ENCODE measurements at places on chromosomes 11 and 22. TPM values are rescaled to one million over a fixed set of nuclear protein-coding genes. Genes with fewer than 3 reads are reported as not detected.
A peak's percentile ranks its signal among the peaks of the same experiment; 100 is the strongest.

DNA sequence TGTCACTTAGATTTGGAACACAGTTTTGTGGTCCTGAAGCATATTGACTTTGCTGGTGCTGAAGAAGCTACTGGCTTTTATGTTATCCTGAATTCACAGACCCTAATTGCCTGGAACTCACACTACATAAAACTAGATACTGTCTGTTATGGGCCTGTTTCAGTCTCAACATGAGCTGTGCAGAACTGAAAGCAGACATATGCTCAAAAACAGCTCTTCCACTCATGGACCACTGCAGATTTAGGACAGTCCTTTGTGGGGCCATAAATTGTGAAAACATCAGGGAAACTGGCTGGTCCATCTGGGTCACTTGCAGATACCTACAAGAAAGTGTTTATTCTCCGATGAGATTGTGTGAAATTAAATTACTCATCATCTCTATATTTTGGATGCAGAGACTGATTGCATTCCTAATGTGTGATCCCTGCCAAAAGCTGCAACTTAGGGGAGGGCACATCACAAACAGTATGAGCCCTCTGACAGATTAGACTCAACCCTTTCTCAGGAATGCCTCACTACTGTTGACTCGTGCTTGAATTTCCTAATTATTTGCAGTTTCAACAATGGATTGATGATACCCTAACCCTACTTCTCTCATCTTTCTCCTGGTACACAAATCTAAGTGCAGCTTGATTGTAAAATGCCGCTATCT, 10.2 kb upstream of the CLNS1A start:
- DNase-seq, result no peak

DNA sequence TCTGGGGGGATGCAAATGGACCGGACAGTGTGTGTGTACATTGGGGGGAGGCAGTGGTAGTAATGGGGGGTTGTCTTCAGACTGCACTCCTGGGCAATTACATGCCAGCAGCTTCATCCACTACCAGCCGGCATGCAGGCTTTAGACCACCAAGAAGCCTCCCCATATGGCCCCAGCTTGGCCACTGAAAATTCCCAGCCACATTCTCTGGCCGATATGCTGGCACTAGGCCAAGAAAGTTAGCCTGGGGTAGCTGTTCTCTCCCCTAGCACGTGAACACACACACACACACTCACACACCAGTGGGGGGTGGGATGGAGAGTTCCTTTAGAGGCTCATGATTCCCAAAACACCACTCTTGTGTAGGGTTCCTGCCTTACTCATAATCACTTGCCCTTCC, 3.6 kb upstream of the ROBO3 start:
- DNase-seq, result no peak

Gene NFAM1
- total RNA-seq, result 6.6 TPM

DNA sequence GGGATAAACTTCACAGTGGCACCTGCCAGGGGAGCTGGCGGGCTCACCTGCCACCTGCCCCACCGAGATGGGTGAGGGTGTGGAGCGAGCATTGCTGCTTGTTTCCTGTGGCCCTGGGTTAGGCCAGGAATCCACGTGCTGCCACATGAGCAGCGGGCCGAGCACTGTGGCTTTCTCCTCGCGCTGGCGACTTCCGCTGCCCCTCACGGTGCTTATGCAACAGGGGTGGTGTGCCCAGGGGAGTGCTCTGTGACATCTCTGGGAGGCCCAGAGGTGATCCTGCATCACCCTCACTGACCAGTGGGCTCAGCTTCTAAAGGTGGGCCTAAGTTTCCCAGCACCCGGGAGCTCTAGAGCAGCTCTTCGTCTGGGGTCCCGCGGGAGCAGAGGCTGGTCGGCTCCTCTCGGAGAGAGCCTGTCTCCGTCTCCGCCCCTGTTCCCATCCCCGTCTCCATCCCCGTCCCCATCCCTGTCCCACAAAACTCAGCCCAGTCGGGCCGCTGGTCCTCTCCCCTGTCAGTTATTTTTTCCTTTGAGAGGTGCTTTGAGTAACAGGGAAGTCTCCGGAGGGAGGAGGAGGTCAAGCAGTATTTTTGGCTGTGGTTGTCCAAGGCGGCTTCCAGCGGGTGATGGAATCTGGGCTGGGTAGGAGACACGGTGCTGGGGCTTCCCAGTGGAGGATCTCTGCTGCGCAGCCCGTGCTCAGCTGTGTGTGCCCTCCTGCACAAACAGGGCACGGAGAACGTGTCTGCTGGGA, 42.5 kb downstream of the AP2A2 start:
- DNase-seq, result no peak

Gene ZNF280A
- total RNA-seq, result not detected

DNA sequence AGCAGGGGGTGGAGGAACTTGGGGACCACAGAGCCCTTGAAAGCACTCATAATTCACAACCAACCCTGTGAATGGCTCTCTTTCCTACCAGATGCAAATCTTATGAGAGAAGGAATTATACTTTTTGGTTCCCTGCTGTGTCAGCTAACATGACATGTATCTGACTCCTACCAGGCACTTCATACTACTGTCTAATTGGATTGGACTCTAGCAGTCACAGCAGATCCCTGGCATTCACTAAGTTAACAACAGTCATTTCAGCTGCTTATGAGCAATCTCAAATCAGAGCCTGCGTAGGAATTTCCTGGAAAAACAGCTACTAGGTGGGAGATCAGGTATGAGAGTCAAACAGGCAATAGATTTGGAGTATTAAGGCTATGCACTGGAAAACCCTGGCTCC, 11.1 kb upstream of the ENDOD1 start:
- no peak for DNase-seq

GRCh38 chr11:118708296-118708695, 28.8 kb upstream of the TREH start:
- DNase-seq, result no peak

Gene SLC22A12
- not detected for total RNA-seq

Gene SMCO4
- total RNA-seq, result 12.3 TPM

DNA sequence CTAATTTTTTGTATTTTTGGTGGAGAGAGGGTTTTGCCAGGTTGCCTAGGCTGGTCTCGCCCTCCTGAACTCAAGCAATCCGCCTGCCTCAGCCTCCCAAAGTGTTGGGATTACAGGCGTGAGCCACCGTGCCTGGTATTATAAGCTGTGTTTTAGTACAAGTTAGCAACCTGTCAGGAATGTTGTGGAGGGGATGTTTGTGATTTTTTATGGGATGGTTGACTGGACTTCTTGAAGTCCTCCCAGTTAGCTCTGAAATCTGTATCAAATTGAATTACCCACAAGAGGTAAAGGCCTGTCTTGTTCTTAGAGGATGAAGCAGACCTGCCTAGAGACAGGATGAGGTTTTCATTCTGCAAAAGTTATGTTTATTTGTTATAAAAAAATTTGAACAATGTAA, 34.1 kb upstream of the IL18BP start:
- no peak for DNase-seq

DNA sequence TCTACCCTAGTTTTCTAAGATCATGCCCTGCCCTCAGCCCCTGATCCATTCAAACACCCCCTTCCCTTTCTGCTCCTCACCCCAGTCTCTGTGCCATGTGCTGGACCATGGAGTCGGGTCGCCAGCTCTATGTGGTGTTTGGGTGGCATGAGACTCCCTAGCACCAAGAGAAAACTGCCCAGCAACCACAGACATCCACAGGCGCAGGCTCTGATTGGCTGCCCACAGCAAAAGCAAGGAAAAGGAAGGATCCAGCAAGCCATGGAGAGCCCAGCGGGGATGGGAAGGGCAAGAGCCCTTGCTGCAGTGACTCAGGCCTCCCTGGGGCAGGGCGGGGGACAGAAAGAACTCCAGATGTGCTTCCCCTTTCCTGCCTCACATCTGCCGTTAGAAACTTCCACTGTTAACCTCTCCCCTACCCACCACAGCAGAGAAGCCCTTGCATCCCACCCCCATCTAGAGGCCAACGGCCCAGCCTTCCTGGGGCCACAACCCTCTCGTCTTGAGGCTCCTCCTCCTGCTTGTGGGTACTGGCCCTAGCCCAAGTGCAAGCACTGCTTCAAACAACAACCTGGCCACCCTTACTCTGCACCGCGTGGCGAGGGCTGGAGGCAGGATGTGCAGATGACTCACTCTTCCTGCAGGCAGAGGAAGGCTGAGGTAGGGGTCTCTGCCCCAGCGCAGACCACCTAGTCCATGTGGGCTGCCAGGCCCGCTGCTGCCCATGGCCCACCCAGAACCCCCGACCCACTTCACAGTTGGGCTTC, 9.7 kb upstream of the AHNAK start:
- DNase-seq, result peak; percentile 88

Gene CARNS1
- 8.4 TPM for total RNA-seq

- DNase-seq, result peak; percentile 93
Measured at GRCh38 chr22:24951942-24952836, at the start of gene KIAA1671. TSS of gene KIAA1671 (plus strand) at chr22:24952716. CDS start at chr22:25028000, 75,284 bp downstream.

- no peak for DNase-seq
Measured at GRCh38 chr11:91932151-91932821, 292.3 kb upstream of the FAT3 start.

Gene NCF4
- 30.4 TPM for total RNA-seq

- DNase-seq, result no peak
Measured at GRCh38 chr11:22371160-22371559, 33.0 kb downstream of the SLC17A6 start.

DNA sequence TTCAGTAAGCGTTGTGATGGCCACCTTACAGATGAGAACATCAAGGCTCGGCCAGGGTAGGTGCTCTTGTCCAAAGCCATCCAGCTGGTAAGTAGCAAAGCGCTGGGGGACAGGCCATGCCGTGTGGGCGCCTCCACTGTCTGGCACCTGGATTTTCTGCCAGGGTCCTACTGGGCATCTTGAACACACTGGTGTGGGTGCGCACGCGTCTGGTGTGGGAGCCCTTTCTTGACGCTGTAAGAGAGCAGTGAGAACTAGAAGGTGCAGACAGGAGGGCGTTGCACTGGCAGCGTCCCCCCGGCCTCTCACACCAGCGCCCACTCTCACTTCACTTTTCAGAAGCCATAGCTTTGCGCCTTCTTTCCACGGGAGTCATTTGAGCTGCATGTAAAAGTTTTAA, 296.6 kb downstream of the TBC1D22A start:
- DNase-seq, result peak; percentile 47

GRCh38 chr11:113705871-113706655, at the start of gene TMPRSS5:
TSS of gene TMPRSS5 (minus strand) at chr11:113706308. CDS start at chr11:113706224, 84 bp downstream.
- no peak for DNase-seq

DNA sequence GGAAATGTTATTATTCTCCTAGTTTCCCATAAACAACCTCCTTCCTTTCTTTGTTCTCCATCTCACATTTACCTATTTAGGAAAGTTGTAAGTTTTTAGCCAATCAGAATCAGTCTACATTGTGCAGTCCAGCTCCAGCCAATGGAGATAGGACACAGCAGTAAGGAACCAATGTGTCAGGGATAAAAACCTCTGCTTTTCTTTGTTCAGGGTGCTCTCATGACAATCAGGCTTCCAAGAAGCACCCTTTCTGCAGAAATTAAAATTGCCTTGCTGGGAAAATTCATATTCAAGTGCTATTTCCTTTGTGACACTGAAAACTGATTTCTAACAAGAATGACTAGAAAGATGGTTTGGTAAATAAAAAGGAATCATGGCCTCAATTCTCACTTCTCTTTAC, 14.6 kb downstream of the SCGB2A1 start:
- DNase-seq, result no peak

GRCh38 chr22:33958741-33959140, 38.5 kb upstream of the LARGE1 start:
- no peak for DNase-seq

Gene TRIM51
- not detected for total RNA-seq

Gene CNGA4
- 0.31 TPM for total RNA-seq

- no peak for DNase-seq
Measured at GRCh38 chr22:29457730-29458129, 19.3 kb downstream of the RFPL1 start.

GRCh38 chr22:50208939-50209892, 8.4 kb downstream of the SELENOO start:
- DNase-seq, result peak; percentile 57

- DNase-seq, result no peak
Measured at GRCh38 chr11:95739108-95739938, 50.3 kb downstream of the FAM76B start.

Gene PNPLA3
- total RNA-seq, result 7.8 TPM

DNA sequence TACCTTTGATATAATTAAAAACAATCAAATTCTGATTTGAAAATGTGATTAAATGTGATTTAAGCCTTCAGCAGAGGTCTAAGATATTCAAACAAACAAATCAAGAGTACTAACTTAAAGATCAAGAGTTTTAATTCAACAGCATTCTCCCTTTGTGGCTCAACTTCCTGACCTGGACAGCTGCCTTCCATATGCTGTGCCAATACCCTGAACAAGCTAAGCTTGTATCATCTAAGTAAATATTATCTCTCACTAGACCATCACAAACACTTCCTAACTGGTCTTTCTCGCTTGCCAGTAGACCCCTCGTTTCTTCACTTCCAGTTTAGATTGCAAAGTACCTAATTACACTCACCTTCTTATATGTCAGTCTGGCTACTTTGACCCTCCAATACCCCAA, 35.9 kb upstream of the P4HA3 start:
- DNase-seq, result no peak

DNA sequence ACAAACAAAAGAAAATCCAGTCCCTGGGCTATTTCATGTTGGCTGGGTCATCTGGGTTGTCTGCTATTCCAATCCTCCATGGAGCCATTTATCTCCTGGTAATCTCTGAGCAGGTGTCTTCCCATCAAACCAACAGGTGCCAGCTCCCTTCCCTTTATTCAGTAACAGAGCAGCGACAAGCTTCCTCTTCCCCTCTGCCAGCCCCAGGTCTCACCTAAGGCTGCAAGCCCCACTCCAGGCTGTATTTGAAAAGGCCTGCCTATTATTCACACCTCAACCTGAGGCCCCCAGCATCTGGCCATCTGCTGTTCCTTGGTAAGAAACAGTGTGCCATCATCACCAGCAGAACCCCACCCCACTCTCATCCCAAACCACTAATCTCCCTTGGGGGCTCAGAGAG, 436.2 kb downstream of the BUD13 start:
- no peak for DNase-seq

Gene MED17
- total RNA-seq, result 29.0 TPM

- no peak for DNase-seq
Measured at GRCh38 chr11:119026970-119027369, 3.7 kb downstream of the SLC37A4 start.

DNA sequence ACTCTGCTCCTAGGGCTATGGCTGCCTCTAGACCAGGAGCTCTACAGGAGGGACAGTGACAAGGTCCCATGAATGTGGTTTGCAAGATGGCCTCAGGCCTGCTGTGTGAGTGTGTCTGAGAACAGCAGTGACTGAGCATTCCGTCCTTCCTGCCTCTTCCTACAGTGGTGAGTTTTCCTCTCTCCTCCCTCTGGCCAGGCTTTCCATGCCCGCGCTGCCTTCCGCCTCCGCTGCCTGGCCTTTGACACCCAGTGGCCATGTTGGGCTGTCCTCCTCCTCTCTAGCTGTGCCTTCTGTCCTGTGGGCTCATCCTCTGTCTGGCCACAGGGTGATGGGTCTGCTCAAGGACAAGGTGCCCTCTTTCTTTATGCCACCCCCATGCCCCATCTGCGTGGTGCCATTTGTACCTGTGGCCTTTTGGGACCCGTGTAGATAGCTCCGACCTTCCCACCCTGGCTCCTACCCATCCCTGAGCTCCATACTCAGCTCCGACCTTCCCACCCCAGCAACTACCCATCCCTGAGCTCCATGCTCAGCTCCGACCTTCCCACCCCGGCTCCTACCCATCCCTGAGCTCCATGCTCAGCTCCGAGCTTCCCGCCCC, 970.4 kb downstream of the BRD1 start:
- DNase-seq, result no peak

GRCh38 chr22:37316875-37317371, 34.6 kb downstream of the CYTH4 start:
- peak; percentile 86 for DNase-seq

- DNase-seq, result no peak
Measured at GRCh38 chr11:20113149-20113438, 47.2 kb downstream of the DBX1 start.

GRCh38 chr11:2887515-2888195, 2.1 kb upstream of the CDKN1C start:
- DNase-seq, result no peak

GRCh38 chr11:73012121-73012863, 129.8 kb downstream of the FCHSD2 start:
- DNase-seq, result no peak

All from sciatic nerve (tissue), 2 donors.